CD14-positive monocyte (primary cell): ENCODE measurements at places on chromosomes 3 and 15.

DNA sequence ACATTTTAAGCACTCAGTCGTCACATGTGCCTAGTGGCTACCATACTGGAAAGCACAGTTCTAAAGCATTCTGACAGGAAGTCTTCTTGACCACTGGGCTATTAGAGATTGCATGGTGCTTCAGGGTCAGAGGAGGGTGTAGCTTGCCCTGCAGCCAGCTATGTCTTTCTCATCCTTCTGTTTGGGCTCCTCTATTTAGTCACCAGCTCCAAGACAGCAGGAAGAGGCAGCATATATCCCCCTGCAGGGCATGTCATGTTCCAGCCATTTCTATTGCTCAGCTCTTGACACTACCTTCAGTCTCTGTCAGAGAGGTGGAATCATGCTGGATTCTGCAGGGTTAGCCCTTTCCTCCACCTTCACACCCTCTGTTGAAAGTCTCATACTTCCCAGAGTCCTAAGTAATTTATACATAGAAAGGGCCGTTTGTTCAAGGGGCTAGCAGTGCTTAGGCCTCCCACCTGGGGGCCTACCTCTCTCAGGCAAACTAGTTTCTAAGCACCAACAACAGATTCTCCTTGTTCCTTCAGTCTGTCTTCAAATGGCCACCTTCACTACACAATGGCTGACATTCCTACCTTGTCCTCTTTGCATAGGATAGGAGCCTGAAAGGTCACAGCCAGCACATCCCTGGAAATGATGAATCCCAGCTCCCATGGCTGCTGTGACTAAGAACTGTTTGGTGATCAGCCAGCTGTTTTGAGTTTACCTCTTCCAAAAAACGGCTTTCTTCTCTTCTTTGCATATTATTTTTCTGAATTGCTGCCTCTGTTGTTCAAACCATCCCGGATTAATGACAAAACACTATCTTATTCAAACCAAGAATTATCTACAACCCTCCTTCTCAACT, 115.7 kb upstream of the BFSP2 start:
- no peak for DNase-seq

DNA sequence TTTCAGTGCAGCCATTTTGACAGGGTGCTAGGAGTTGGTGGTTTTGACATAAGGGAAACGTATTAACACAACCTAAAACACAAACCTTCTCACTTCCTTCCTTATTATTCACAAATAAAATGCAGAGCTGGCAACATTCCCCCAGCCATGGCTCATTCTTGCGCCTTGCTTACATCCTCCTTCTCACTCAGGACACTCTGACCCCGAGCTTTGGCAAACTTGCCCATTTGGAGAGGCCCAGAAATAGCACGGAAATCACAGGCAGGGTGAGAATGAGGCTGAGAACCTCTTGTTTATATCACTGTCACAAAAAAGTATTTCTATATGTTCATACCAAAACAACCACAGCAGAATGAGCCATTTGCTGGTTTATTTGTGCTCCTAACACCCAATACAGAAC, 244.3 kb downstream of the NTRK3 start:
- DNase-seq: no peak

- no peak for DNase-seq
Observed at GRCh38 chr3:152051501-152052404, 178.3 kb downstream of the SUCNR1 start.

DNA sequence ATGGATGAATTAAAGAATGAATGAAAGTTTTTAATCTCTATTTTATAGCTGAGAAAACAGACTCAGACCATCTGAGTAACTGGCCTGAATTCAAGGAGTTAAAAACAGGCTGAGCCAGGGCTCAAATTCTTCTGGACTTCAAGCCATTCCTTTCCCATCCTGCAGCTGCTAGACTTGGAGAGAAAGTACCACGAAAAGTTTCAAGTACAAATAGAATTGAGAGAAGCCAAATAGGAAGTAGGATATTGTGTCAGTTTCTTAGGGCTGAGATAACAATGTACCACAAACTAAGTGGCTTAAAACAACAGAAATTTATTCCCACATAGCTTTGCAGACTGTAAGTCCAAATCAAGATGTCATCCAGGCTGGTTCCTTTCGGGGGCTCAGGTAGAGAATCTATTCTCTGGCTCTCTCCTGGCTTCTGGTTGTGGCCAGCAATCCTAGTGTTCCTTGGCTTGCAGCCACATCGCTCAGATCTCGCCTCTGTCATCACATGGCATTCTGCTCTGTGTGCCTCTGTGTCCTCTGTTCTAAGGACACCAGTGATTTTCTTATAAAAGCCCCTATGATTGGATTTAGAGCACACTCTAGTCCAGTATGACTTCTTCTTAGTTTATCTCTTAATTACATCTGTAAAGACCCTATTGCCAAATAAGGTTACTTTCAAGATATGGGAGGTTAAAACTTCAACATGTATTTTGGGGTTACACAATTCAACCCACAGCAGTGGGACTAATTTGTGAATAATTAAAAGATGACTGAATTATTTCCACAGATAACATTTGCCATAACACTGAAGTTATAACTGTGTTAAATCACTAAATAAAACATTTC, 25.7 kb upstream of the GOLIM4 start:
- no peak for DNase-seq

- DNase-seq: no peak
Observed at GRCh38 chr3:51683566-51683965, 12.5 kb downstream of the TEX264 start.

- no peak for DNase-seq
Observed at GRCh38 chr15:51071578-51071977, 23.1 kb downstream of the TNFAIP8L3 start.
